Fibroblast of skin of left quadriceps (primary cell): ENCODE measurements at places on chromosomes 4 and X.

- no peak for DNase-seq
Observed at GRCh38 chr4:155134136-155134535, 74.3 kb upstream of the NPY2R start.

- DNase-seq, result no peak
Observed at GRCh38 chrX:21735768-21736127, 22.2 kb downstream of the SMPX start.

- DNase-seq, result no peak
Observed at GRCh38 chr4:108900018-108900580, 137.2 kb upstream of the ETNPPL start.

DNA sequence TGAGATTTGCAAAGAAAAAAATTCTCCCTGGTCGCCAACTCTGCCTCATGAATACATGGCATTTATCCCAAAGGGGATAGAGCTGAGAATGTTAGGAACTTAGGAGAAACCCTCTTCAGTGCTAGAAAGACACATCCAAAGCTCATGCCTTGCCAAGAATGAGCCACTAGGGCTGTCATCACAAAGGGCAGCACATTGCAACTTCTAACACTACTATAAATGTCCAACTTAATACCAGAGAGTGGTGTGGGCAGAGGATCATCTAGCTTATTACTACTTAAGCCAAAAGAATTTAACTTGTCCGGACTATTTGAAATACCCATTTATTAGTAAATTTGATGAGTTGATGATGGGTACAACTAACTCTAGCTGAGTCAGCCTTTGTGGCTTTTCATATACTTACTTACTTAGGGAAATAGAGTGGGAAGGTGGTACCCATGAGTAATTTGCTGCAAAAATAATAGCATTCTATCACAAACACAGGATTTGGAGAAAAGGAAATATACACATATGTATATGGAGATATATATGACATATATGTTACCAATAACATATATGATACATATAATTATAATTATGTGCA, 66.3 kb upstream of the GAB1 start:
- no peak for DNase-seq

DNA sequence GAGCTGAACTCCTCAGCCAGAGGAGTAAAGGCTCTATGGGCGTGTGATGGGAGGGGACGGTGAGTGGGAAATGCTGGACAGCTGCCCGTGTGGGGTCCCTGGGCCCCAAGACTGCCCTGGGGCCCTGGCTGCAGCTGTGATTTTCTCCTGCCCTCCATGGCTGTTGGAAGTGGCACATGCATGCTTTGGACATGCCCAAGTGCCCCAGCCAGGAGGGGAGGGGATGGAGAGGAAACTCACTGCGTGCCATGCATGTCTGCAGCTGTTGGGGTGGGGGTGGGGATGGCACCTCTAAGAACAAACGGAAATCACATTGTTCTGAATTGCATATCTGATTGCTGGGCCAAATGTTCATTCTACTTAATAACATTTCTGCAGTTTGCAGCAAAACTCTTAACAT, 52.4 kb downstream of the MID2 start:
- DNase-seq, result no peak

- no peak for DNase-seq
Observed at GRCh38 chr4:52606040-52606439, 53.1 kb downstream of the USP46 start.

GRCh38 chrX:114267142-114267541, 316.7 kb upstream of the HTR2C start:
- no peak for DNase-seq

GRCh38 chr4:88933414-88934160, 123.4 kb downstream of the FAM13A start:
- DNase-seq, result no peak

- peak; percentile 4 for DNase-seq
Observed at GRCh38 chr4:163484906-163485305, 9.6 kb upstream of the TMA16 start.

GRCh38 chrX:78199851-78200250, 60.4 kb upstream of the TAF9B start:
- no peak for DNase-seq

- DNase-seq, result no peak
Observed at GRCh38 chr4:16082426-16083240, 1.2 kb downstream of the PROM1 start.

DNA sequence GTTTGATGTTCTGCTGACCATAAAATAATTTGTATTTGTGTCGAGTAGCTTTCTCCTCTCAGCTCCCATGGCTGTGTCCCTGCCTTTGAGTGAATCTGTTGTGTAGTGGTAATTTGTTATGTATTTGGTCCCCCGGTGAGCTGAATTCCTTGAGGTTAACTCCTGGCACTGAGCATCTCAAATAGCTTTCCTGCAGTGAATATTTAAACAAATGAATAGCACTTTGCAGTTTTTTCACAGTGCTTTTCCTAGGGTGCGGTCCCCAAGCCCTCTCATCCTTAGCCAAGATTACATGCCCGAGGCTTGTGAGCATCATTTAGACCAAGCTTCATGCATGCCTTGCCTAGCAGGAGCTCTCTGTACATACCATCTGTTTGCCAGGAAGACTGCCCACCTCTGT, 74.2 kb downstream of the CLDN34 start:
- no peak for DNase-seq

GRCh38 chrX:153900831-153901752, 3.4 kb upstream of the AVPR2 start:
- peak; percentile 62 for DNase-seq

GRCh38 chr4:125765941-125766340, 451.2 kb downstream of the FAT4 start:
- no peak for DNase-seq

- DNase-seq, result no peak
Observed at GRCh38 chr4:24604558-24605214, 20.3 kb upstream of the DHX15 start.

- no peak for DNase-seq
Observed at GRCh38 chr4:46649390-46649789, 259.5 kb upstream of the GABRA2 start.

GRCh38 chr4:147371661-147372060, 109.2 kb upstream of the EDNRA start:
- DNase-seq, result no peak

DNA sequence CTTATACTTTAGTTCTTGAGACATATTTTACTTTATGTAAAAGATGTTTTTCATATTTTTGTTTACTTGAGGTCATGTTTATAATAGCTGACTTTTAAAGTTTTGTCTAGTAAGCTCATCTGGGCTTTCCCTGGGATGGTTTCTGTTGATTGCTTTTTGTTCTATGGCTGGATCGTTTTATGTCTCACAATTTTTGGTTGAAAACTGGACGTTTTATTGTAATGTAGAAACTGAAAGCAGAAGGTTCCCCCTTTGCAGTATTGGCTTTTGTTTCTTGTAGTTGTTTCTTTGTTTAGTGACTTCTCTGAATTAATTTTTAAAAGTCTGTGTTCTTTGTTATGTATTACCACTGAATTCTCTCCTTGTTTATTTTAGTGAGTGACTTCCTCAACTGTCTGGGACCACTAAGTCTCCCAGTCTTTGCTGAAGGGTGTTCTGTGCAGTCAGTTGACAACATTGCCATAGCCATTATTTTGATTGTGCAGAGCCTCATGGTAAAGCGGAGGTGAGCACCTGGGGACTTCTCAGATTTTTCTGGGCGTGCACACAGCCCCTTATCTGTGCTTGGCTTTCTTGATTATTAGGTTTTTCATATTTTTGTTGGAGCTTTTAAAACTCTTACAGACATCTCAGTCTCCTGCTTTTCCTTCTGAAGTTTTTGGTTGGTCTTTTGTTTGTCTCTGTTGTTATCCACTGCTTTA, 31.0 kb downstream of the KDM6A start:
- DNase-seq, result no peak

- DNase-seq, result no peak
Observed at GRCh38 chr4:169756971-169757574, 671 bp downstream of the HPF1 start.

- no peak for DNase-seq
Observed at GRCh38 chr4:70994387-70995099, 1.1 kb downstream of the DCK start.

- DNase-seq, result no peak
Observed at GRCh38 chr4:624705-625590, at the start of gene PDE6B. TSS of gene PDE6B (plus strand) at chr4:625573. CDS start at chr4:625627, 54 bp downstream.

GRCh38 chrX:10106806-10107205, 50.0 kb upstream of the CLCN4 start:
- DNase-seq, result no peak

GRCh38 chr4:133483600-133484246, 334.6 kb downstream of the PCDH10 start:
- DNase-seq, result peak; percentile 13

DNA sequence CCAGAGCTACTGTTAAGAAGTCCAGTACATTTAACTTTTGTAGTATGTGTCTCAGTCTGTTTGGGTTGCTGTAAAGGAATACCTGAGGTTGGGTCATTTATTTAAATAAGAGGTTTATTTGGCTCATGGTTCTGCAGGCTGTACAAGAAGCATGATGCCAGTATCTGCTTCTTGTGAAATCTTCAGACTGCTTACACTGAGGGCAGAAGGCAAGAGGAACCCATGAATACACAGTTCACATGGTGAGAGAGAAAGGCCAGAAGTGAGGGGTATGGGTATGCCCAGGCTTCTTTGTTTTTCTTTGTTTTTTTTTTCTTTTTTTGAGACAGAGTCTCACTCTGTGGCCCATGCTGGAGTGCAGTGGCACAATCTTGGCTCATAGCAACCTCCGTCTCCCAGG, 6.0 kb upstream of the CISD2 start:
- DNase-seq, result no peak

DNA sequence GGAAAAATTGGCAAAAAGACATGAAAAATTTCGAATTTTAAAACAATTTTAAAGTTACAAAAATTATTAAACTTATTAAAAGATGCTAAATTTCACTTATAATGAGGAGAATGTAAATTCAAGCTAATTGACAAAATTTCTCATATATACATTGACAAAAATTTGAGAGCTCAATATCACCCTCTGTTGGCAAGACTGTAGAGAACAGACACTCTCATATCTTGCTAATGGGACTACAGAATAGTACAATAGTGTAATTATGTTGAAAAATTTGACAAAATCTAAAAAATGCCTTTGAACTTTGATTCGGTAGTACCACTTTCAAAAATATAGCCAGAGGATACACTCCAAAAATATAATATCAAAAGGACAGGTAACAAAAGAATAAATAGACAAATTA, 29.8 kb downstream of the DCAF8L2 start:
- DNase-seq, result peak; percentile 0

DNA sequence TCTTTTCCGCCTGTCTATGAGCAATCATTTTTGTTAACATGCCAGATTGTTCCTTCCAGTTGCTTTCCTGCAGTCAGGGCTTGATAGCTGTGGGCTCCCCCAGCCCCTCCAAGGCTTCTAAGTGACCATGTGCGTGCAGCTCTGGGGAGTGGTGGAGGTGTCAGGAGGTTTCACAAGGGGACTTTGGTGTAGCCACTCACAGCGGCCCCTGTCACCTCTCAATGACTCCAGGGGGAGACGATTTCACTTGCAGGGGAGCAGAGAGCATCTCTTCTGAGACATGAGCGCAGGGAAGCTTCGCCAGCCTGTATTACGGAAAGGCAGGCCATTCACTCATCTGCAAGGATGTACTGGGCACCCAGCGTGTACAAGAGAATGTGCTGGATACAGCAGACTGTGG, 3.1 kb upstream of the GPR78 start:
- DNase-seq, result no peak

DNA sequence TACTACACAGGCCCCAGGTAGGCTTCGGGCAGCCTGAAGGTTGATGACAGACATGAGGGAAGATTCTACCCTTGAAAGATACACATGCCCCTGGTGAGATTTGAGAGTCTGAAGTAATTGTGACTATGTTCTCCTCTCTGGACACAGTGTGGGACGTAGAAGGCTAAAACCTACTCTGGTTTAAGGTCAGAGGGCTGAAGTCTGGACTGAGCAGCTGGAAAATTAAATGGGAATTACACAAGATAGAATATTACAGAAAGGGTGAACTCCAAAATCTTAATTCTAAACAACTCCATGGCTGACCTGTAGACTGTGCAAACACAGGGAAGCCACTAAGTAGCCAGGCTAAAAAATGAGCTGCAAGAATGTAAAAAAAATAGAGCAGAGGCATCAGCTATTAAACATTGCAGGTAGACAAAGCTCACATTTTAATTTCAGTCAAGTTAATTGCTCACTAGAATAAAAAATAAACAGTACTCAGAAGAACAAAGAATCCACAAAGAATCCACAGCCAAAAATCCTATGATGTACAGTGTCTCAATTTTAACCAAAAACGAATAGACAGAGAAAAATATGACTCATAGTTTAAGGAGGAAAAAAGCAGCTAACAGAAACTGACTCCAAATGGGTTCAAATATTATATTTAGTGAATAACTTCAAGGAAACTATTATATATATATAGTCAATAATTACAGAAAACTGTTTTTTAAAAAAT, 170.4 kb downstream of the PCDH18 start:
- DNase-seq, result no peak

DNA sequence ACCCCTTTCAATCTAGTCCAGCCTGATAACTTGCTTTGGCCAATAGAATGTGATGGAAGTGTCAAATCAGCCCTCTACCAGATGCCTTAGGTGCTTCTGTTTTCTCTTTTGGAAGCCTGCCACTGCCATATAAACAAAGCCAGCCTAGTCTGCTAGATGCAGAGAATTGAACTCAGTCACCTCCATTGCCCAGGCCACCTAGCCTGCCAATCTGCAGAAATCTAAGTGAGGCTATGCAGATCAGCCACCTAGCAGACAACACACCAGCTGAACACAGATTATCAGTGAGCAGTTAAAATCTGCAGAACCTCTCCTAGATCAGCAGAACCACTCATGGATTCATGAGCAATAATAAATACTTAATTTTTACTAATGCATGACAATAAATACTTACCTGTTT, 1108.2 kb downstream of the PCDH18 start:
- DNase-seq, result no peak

DNA sequence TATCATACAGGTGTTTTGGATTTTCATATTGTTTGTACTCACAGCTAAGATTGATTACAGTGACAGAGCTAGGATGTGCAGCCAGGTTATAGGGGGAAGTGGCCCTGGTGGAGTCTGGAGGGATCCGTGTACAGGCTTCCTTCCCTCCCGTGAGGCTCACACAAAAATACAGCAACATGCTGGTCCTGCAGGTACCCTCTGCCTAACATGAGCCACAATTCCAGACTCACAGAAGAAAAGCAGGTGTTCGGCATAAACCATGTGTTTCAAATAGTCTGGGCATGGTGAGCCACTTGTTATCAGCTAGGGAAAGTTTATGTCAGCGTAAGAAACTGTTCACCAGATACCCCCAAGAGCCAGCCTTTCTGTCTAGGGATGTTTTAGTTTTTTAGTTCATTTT, 82.9 kb downstream of the HTT start:
- DNase-seq, result no peak

DNA sequence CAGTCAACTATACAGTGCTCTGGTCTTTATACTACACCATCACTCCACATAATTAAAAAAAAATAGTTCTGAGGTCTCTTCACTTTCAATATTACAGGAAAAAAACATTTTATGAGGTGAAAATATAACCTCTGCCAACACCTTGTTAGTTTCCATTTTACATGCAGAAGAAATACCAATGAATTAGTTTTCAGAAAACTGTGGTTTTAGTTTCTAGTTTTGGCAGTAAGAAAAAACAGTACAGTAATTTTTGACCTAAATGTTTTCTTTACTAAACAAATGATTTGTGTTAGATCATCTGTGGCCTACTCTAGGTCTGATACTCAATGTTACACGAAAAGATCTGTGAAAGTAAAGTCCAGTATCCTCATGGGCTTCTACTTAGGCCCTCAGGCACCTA, 10.0 kb downstream of the SULT1E1 start:
- no peak for DNase-seq
